ENCODE measurements at places on chromosomes 5 and 9. TPM values are rescaled to one million over a fixed set of nuclear protein-coding genes. Genes with fewer than 3 reads are reported as not detected.
A peak's percentile ranks its signal among the peaks of the same experiment; 100 is the strongest.

DNA sequence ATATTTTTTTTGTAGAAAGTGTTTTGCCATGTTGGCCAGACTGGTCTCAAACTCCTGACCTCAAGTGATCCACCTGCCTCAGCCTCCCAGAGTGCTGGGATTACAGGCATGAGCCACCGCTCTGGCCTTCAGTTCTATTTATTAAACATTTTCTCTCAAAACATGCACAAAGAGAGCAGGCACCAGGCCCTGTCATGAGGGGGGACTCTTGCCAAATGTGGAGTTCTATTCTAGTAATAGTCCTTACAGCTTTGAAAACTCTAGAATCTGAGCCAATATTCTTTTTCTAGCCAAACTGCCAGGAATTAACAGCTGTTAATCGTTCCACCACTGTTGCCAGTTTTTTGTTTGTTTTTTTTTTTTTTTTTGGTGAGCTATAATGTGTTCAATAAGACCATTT, 124.6 kb downstream of the TARS1 start:
- no peak for DNase-seq

DNA sequence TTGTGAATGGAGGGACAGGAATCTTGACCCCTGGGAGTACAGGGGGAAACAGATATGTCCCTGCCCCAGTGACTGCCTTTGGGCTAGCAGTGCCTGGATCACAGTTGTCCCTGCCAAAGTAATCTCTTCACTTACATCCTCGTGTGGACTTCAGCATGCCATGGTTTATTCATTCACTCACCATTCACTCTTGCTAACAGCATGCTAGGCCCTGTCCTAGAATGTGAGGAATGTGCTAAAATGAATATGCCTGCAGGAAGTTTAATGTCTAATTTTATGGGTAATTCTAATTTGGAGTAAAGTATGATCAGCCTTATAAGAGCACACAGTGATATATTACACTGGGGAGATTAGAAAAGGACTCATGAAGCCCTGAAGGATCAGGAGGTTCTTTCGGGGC, 63.0 kb downstream of the FAT2 start:
- DNase-seq = no peak

DNA sequence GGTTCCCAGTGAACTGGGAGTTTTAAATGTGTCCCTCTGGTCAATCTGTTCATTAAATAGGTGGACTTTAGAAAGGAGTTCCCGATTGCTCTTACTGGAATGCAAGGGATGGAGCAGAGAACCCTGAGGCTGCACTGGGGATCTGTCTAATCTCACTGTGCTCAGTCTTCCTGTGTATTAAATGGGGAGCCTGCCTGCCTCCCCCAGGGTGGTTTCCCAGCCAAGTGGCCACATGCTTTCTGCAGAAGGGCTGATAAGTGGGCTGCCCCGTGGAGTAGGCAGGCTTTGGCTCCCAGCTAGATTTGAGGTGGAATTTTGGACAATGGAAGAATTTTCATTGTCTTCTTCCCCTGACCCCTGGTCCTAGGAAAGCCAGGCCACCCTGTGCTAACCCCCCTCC, 14.0 kb upstream of the PHYHD1 start:
- no peak for DNase-seq

DNA sequence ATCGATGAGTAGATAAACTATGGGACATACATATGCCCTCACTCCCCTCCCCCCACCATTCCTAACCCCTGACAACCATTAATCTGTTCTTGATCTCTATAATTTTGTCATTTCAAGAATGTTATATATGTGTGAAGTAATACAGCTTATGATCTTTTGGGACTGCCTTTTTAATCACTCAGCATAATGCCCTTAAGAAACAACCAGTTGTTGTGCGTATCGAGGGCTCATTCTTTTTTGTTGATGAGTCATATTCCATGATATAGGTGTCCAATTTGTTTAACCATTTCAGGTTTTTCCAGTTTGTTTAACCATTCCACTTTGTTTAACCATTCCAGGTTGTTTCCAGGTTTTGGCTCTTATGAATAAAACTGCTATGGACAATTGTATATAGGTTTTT, 75.6 kb downstream of the ARHGEF28 start:
- no peak for DNase-seq

DNA sequence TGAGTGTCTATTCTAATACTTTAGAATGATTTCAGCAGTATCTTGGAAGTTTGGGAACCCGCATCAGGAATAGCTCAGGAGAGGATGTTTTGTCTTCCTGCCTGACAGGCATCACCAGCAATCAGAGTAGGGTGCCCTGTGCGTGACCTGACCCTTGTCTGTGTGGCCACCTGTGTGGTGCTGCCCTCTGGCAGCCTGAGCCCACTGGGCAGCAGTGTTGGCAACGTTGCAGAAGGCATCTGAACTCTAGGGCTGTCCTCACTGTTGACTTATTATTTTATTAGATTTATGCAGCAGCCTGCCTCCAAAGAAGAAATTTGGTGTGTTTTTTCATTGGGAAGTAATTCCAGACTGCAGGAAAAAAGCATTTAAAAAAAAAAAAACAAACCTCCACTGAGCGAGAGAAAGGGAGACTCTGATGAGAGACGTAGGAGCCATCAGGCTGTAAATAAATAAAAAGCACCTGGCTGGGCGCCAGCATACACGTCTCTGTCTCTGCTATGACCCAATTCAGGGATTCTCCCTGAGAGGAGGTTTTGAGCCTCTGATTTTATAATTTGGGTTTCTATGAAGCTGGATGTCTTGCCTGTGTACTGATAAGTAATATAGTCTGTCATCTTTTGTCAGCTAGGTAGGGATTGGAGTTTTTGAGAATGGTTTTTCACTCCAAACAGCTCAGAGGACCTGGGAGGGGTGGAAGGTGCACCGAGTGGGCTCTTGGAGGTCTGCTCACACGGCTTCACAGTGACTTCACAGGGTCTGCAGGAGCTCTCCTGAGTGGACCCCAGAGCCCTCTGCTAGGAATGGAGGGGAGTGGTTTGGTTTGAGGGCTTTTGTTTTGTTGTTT, 49.0 kb downstream of the FAM78A start:
- no peak for DNase-seq

GRCh38 chr5:38420246-38420645, 136.2 kb downstream of the LIFR start:
- no peak for DNase-seq

- no peak for DNase-seq
These were observed 144.1 kb upstream of the ACOT12 start for GRCh38 chr5:81537905-81538547.

DNA sequence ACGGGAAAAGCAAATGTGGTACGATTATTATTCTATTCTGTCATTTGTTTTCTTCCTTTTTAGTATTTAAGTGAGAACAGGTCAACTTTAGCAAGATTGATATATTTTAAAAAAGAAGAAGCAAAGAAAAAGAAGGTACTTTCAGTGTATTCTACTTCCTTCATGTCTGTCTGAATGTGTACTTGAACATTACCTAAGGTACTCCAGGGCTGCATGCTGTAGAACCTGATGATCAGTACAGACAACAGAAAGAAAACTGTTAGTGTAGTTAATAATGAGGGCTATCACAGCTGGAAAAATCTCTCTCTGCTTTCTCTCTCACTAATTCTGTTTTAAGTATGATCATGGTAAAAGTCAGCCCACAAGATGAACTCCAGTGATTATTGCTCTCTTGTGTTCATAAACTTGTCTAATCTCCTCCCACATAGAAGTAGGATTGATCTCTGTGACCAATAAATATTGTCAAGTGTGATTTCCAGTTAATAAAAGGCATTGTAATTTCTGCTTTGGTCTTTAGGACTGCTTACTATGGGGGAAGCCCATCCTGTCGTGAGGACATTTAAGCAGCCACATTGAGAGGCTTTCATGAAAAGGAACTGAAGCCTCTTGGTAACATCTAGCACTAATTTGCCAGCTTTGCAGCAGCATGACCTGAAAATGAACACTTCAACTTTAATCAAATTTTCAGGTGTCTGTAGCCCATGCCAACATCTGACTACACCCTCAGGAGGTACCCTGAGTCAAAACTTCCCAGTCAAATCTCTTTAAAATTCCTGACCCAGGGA, 864.0 kb upstream of the ACO1 start:
- no peak for DNase-seq

- DNase-seq = no peak
These were observed 7.1 kb downstream of the NFX1 start for GRCh38 chr9:33297432-33297831.

GRCh38 chr5:142248853-142249462, 75.9 kb downstream of the SPRY4 start:
- DNase-seq = peak; percentile 54

DNA sequence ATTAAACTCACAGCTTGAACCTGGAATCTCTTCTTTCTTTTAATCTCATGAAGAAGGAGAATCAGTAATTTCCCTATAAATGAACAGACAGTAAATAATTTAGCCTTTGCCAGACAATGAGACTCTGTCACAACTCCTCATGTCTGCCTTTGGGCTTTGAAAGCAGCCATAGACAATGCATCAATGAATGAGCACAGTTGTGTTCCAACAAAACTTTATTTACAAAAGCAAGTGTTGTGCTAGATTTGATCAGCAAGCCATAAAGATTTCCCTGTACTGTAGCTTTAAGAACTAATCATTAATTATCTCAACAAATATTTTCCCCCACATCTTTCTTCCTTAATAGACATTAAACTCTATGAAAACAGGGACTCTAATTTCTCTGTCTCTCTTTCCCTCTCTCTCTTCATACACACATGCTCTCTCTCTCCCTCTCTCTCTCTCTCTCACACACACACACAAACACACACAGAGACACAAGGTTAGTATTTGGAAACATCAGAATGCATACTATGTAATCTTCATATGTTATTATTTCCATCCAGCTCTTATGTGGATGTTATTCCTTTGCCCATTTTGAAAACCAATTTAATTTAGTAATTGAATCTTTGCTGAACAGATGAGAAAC, 1209.8 kb upstream of the CDH6 start:
- no peak for DNase-seq

- DNase-seq = no peak
These were observed 41.5 kb downstream of the SECISBP2 start for GRCh38 chr9:89359751-89360261.

GRCh38 chr9:113614843-113615648, 151.5 kb downstream of the RGS3 start:
- peak; percentile 66 for DNase-seq

DNA sequence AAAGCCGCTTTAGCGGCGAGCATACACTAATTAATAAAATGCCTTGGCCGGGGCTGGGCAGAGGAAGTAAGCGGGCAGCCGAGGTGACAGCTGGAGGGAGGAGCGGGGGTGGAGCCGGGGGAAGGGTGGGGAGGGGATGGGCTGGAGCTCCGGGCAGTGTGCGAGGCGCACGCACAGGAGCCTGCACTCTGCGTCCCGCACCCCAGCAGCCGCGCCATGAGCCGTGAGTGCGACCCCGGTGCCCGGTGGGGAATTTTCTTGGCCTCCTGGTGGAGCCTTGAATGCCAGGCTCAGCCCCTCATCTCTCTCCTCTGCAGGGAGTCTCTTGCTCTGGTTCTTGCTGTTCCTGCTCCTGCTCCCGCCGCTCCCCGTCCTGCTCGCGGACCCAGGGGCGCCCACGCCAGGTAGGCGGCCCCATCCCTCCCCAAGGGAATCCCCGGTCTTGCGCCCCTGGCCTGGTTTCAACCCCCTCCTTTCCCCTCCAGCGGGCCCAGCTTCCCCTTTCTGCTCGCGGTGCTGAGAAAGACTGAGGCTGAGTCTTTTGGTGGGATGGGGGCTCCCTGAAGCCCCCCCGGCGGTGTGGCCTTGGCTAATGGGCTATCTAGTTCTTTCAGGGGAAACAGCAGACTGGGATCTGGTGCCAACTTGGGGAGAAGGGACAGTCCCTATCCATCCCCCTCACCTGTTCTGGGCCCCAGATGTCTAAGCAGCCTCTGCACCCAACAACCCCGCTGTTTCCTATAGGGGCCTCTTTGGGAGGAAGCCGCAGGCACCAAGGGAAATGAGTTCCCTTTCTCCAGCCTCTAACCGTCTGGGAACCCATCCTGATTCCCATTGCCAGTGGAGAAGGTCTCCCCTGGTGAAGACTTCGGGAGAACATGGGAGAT, at the start of gene PTGS1:
PTGS1 (plus strand) TSS at position 156 of the 887 bp plus-strand sequence; CDS start at position 217, 61 bp downstream.
- no peak for DNase-seq

GRCh38 chr5:10727861-10728260, 33.2 kb downstream of the DAP start:
- no peak for DNase-seq

- no peak for DNase-seq
These were observed 159.4 kb upstream of the CCNH start for GRCh38 chr5:87572090-87572489.

DNA sequence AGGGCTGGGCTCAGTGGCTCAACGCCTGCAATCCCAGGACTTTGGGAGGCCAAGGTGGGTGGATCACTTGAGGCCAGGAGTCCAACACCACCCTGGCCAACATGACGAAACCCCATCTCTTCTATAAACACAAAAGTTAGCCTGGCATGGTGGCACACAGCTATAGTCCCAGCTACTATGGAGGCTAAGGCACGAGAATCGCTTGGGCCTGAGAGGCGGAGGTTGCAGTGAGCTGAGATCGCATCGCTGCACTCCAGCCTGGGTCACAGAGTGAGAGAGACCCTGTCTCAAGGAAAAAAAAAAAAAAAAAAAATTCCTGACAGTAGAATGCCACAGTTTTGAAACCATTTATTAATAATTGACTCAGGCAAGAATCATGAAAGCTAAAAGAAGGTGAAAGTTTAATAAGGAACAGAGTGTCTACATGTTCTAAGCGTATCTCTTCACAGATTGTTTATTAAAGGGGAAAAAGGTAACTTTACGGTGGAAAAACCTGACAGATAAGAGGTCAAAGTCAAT, 5.7 kb upstream of the PTGR1 start:
- DNase-seq = no peak

- DNase-seq = no peak
These were observed 217.2 kb downstream of the MLLT3 start for GRCh38 chr9:20405078-20405477.

DNA sequence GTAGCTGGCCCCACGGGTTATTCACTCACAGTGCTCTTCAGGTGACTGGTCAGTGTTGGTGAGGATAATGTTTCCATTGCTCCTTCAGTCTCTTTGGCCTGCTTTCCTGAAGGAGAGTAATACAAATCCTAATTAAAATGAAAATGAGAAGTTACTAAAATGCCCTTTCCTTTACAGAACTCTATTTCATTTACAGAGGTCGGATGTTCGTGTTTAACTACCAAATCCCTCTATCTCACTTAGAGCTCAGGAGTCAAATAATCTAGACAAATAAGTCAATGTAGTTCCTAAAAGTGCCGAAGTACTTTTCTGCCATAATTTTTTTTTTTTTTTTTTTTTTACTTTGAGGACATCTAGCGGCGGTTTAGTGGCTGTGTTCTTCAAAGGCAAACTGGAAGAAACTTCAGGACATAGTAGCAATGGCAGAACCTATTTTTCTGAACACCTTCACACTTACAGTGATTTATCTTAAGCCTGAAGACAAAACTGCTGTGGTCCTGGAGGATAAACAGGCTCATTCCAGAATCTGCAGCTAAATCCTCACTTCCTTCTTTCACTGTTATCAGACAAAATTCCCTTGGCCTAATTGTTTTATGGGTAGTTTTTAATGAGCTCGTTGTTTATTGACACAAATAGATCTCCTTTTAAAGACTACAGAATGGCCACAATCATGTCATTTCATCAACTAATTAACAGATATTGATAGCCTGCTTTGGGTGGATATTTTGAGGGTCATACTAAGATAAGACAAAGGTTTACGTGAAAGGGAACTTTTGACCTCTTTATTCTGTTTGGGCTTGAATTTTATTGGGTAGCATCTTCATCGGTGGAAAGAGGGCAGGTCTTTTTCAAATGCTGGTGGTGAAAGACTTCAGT, 207.6 kb upstream of the DMRTA1 start:
- DNase-seq = no peak

- DNase-seq = peak; percentile 29
These were observed 398.8 kb downstream of the ENC1 start for GRCh38 chr5:74241751-74242140.

The PCDHA4 gene
- polyA plus RNA-seq = 0.25 TPM

The SURF1 gene
- 46.1 TPM for polyA plus RNA-seq

The AGXT2 gene
- polyA plus RNA-seq = not detected

The IFNK gene
- polyA plus RNA-seq = not detected

The OBP2B gene
- not detected for polyA plus RNA-seq

The WWC1 gene
- 1.4 TPM for polyA plus RNA-seq

The NKD2 gene
- not detected for polyA plus RNA-seq
